ENCODE measurements at places on chromosomes 13 and 19.

DNA sequence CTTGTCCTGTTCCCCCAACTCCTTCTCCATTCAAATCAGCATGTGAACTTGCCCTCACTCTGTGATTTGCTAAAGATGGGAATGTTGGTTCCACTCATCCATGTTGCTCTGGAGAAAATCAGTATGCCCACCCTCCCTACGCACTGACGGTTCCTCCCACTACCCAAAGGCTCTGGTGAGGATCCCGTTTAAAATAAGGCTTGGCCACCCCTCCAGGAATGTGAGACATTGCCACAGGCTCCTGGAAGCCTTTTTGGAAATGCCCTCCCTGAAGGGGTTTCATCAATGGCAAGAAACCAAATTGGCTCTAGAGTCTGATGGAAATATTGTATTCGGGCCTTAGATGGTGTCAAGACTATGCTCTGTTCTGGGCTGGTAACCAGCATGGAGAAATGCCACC is 187.3 kb downstream of the USP12 start:
- no peak for DNase-seq

GRCh38 chr19:1855040-1855827 is 7.0 kb upstream of the REXO1 start:
- peak; percentile 91 for DNase-seq

DNA sequence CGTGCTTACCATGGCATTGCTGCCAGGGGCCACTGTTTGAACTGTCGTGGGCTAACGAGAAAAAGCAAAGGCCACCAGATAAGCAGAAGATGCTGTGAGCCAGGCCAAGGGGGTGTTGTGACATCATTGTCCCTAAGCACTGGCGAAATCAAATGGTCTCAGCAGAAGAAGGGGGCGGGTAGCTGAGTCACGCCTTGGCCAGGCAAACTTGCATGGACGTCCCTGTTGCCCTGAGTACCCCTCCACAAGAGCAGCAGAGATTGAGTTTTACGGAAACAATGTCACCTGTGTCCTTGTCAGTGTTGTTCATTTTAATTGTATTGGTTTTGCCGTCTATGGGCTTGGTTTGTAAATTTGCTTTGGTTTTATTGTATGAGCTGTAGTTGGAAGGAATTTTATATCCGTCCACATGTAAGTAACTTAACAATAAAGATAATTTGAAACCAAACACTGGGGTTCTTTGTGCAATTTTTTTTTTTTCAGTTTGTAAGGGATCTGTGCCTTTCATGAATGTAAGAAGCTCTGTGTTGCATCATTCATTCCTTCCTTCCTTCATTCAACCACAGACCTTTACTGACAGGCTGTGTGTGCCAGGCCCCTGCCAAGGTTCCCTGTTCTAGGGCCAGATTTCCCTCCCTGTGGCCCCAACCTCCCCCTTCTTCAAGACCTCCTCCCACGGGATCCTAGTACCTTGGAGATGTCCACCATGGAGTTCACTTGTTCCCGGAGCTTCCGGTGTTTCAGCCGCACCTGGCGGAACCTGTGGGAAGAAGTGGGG is 12.3 kb downstream of the KCNN4 start:
- DNase-seq, result no peak

DNA sequence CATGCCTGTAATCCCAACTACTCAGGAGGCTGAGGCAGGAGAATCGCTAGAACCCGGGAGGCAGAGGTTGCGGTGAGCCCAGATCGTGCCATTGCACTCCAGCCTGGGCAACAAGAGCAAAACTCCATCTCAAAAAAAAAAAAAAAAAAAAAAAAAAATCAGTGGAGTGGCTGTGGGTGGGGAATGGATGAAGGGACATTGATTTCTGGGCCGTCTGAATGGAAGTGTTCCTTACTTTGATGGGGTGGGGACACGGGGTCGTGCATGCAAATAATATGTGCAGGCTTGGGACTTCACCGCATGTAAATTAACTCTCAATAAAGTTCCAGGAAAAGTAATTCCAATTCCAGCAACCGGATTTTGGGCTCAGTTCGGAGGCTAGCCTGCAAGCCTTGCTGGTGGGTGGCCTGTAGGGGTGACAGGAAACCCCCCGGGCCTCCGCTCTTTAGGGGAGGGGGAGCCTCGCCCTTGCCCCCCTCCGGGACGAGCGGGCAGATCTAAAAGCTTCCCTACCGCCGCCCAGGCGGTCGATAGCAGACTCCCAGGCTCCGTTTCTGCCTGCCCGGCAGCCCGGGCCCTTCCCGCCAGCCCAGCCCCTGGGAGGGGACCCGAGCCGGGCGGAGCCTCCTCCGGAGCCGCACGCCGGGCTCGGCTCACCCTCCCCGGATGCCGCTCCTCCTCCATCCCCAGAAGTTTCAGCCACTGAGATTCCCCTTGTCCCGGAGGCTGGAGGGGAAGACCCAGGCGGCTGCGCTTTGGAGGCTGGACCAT is 48.0 kb upstream of the ADGRE5 start:
- DNase-seq, result peak; percentile 62

DNA sequence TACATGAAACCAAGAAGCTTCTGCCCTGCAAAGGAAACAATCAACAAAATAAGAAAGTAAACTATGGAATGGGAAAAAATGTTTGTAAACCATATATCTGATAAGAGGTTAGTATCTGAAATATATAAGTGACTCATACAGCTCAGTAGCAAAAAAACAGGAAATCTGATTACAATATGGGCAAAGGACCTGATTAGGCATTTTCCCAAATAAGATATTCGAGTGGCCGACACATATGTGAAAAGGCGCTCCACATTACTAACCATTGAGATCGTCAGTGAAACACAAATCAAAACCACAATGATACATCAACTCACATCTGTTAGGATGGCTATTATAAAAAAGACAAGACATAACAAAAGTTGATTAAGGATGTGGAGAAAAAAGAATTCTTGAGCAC is 2818.6 kb upstream of the PCDH20 start:
- peak; percentile 88 for DNase-seq

DNA sequence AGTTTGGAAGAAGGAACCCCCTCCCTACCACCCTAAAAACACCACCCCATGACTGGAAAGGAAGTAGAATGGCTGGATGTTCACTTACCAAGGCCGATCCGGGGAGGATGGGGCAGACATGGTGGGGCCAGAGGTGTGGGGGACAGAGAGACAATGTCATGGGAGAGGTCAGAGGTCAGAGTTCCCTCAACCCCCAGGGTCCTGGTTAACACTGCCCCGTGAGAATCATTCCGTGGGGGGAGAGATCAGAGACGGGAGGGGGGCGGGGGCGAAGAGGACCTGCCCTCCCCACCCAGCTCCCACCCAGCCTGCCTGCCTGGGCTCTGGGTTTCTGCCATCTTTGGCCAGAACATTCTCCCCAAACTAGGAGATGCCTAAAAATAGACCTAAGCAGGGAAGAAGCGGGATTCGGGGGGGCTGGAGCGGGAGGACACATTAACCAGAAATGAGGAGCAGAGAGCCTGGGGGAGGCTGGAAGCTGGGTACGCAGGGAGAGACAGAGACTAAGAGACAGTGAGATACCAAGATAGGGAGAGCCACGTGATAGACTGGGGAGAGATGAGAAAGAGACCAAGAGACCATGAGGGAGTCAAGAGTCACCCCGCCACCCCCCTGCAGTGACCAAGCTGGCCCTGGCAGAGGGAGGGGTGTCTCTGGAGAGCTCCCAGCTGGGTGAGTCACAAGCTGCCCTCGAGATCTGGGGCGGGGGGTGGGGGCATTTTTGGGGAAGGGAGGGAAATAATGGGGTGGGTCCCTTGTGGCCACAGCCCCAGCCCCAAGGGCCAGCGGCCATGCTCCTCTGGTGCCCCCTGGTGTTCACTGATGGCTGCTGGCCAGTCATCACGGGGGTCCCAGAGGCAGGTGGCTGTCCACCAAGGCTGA is 6.1 kb upstream of the KANK2 start:
- peak; percentile 80 for DNase-seq

DNA sequence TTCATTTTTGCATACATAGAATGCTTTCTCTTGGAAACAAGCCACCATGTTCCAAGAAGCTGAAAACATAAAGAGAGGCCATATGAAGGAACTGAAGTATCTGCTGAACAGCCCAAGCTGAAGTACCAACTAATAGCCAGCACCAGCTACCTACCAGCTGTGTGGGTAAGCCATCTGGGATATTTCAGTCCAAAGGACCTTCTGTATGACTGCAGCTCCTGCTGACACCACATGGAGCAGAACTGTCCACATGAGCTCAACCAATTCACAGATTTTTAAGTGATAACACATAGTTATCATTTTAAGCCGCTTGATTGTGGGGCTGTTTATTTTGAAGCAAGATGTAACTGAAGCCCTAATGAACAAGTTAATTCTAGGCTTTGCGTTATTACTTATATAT is 621.1 kb upstream of the KLHL1 start:
- DNase-seq, result peak; percentile 26

DNA sequence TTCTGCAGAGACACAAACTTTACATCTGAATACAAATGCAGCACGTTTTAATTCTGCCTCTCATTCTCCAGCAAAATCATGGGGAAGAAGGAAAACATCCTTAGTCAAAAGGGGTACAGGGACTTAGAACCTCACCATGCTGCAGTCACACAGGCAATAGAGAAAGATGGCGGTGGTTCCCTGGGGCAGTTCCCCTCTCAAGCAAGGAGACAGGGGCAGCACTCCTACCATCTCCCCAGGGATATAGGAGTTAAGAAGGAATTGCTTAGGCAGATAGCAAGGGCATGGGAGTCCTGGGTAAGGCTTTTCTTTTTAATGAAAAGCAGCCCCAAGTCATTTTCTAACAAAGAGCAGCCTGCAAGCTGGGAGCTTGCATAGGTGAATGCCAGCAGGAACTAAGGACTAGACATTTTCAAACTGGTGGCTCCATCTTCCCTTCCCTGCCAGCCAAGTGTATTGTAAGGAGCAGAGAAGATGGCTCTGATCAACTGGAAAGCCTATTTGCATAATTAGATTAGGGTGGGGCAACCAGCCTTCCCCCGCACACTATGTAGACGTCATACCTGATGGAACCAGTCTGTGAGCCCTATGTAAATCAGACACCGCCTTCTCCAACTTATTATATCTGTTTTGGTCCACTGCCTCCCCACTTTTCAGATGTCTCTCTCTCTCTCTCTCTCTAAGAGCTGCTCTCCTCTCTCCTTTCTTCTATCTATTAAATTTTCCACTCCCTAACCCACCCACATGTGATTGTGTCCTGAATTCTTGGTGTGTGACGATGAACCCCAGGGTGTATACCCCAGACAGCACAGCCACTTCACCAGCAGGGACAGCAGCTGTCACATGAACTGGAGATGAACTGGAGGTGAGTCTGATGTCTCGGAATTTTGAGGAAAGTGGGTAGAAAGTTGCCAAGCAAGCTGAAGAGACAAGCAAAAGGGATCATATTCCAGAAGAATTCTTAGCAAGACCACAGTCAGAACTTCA is 514.5 kb downstream of the IRS2 start:
- no peak for DNase-seq

GRCh38 chr19:34066007-34066643 is 106.2 kb upstream of the LSM14A start:
- no peak for DNase-seq

GRCh38 chr13:112068540-112069060 is 1.7 kb downstream of the SOX1 start:
- no peak for DNase-seq

GRCh38 chr19:46697204-46697960 is 19.5 kb downstream of the PRKD2 start:
- peak; percentile 31 for DNase-seq

DNA sequence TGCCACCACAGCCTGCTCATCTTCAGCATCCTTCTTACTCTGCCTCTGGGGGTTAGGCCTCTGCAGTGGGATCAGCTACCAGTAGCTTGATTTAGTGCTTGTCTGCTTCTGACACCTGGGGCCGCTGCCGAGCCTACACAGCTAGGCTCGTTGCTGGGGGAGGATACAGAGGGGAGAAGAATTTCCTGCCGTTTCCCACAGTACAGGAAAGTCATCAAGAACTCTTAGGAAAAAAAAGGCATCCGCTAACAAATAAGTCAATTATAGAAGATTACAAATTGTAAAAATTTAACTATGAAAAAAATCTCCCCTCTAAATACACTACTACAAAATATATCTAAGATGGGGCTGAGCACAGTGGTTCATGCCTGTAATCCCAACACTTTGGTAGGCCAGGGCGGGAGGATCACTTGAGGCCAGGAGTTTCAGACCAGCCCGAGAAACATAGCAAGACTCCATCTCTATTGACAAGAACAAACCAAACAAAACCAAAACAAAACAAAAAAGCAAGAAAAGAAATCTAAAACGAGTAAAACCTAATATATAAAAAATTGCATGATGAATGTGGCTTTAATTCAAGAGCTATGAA is 26.7 kb downstream of the LATS2 start:
- no peak for DNase-seq

DNA sequence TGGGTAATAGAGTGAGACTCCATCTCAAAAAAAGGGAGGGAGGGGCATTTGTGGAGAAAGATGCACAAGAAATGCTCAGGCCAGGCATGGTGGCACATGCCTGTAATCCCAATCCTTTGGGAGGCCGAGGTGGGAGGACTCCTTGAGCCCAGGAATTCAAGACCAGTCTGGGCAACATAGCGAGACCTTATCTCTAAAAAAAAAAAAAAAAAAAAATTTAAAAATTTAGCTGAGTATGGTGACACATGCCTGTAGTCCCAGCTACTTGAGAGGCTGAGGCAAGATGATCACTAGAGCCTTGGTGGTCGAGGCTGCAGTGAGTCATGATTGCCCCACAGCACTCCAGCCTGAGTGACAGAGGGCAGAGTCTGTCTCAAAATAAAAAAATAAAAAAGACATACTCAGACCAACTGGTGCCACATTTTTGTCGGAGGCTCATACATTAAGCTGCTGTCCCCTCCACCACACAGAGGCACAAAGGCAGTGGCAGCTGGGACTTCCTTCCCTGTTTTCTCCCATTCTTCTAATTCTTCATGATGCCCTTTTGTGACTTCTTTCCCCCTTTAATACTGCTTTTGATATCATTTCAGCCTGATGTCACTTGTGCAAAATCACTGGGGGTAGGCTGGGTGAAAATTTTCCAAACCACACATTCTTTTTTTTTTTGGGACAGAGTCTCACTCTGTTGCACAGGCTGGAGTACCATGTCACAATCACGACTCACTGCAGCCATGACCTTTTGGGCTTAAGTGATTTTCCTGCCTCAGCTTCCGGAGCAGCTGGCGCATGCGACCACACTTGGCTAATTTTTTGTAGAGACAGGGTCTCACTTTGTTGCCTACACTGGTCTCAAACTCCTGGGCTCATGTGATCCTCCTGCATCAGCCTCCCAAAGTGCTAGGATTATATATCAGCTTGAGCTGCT is 26.8 kb upstream of the CXCL17 start:
- DNase-seq, result no peak
